Kidney (tissue), 22 donors: ENCODE measurements at places on chromosomes 4 and X. TPM values are rescaled to one million over a fixed set of nuclear protein-coding genes. Genes with fewer than 3 reads are reported as not detected.

UGT2B15 gene
- not detected for total RNA-seq

KLHL15 gene
- total RNA-seq, result 7.2 TPM

DNA sequence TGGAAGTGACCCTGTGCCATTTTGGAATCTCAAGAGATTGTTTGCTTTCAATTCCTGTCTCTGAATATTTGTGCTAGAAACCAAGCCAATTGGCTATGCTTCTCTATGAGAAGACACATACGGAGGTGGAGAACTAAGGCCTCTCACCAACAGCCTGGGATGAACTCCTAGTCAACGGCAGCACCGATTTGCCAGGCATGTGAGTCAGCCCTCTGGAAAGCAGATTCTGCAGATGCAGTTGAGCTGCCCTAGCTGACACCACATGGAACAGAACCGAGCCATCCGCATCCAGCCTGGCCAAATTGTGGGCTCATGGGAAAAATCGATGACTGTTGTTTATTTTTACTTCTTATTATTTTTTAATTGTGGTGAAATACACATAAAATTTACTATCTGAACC, 58.2 kb upstream of the WDFY3 start:
- DNase-seq, result no peak

DNA sequence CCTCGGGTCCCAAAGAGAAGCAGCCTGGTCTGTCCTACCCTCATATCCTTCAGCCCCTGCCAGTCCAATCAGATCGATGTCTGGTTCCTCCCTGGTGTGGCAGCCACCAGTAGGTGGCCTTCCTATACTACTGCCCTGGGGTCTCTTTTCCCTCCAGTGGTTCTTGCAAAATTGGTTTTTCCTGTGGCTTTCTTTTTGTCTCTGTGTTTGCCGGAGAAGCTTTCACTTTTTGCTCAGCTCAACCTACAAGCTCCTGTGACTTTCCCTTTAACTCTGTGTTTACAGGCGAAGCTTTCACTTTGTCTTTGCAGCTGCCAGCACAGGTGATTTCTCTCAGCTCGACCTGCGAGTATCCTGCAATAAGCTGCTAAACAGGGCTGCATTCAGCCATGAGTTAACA, 46.8 kb downstream of the UGT2A3 start:
- DNase-seq, result peak; percentile 15

- no peak for DNase-seq
Measured at GRCh38 chr4:156972379-156973015, 898 bp upstream of the PDGFC start.

DNA sequence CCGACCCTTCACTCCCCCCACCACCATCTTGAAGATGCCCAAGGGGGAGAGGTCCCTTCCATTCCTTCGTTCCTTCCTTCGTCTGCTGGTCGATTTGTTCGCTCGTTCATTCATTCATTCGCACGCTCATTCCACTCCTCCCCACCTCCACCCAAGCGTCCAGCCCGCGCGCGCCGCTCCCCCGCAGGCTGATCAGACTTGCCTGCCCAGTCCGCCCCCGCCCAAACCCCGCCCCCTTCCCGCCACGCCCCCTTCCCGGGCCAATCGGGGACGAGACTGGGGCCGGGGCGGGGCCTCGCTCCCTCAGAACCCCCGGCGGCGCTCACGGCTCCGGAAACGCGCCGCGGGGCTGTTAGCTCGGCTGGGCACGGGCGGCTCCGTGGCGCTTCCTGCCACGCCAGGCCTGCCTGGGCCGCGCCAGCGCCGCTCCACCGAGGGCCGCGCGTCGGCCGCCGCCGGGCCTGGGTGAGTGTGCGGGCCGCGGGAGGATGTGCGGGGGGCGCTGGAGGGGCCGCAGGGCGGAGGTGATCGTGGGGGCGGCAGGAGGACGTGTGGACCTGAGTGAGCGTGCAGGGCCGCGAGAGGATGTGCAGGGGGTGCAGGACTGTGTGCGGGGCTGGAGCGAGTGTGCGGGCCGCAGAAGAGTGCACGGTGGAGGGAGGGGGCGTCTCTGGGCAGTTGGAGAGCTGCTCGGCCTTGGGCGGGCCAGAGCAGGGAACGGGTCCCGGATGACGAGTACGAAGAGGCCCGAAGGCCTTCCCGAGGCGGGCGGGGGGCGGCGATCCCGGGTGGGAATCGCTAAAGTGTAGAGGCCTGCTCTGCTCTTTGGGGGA, at the start of gene ZNF275:
Gene ZNF275, plus strand, starts transcription at position 333 of the 833 bp plus-strand sequence. CDS start 2,527 bp downstream, outside the sequence.
- DNase-seq, result peak; percentile 93
